Lower leg skin (tissue), 4 donors: ENCODE measurements at places on chromosomes 1 and 21. TPM values are rescaled to one million over a fixed set of nuclear protein-coding genes. Genes with fewer than 3 reads are reported as not detected.

OLFML2B gene
- total RNA-seq = 2.0 TPM

ILDR2 gene
- not detected for total RNA-seq

SLFNL1 gene
- not detected for total RNA-seq

S100B gene
- total RNA-seq = 16.4 TPM

OXCT2 gene
- total RNA-seq = 0.15 TPM

VANGL1 gene
- 22.2 TPM for total RNA-seq

SRSF10 gene
- 41.3 TPM for total RNA-seq

TFF1 gene
- total RNA-seq = not detected

MIXL1 gene
- not detected for total RNA-seq

KRTAP7-1 gene
- total RNA-seq = 4.4 TPM

IL10 gene
- not detected for total RNA-seq

GUCA2B gene
- total RNA-seq = 2.8 TPM

MAGOH gene
- total RNA-seq = 15.2 TPM

DMRTB1 gene
- not detected for total RNA-seq

LMOD1 gene
- total RNA-seq = 11.2 TPM

SLC2A1 gene
- total RNA-seq = 1,256 TPM

MAP1LC3C gene
- 6.2 TPM for total RNA-seq

HCRTR1 gene
- not detected for total RNA-seq

PLA2G2C gene
- not detected for total RNA-seq

TSEN15 gene
- total RNA-seq = 35.9 TPM

DCDC2B gene
- not detected for total RNA-seq
